IPS DF 6.9 (cell line): ENCODE measurements at places on chromosomes 5 and 9.

- DNase-seq: no peak
Measured at GRCh38 chr5:106854105-106854687, 816.5 kb downstream of the EFNA5 start.

DNA sequence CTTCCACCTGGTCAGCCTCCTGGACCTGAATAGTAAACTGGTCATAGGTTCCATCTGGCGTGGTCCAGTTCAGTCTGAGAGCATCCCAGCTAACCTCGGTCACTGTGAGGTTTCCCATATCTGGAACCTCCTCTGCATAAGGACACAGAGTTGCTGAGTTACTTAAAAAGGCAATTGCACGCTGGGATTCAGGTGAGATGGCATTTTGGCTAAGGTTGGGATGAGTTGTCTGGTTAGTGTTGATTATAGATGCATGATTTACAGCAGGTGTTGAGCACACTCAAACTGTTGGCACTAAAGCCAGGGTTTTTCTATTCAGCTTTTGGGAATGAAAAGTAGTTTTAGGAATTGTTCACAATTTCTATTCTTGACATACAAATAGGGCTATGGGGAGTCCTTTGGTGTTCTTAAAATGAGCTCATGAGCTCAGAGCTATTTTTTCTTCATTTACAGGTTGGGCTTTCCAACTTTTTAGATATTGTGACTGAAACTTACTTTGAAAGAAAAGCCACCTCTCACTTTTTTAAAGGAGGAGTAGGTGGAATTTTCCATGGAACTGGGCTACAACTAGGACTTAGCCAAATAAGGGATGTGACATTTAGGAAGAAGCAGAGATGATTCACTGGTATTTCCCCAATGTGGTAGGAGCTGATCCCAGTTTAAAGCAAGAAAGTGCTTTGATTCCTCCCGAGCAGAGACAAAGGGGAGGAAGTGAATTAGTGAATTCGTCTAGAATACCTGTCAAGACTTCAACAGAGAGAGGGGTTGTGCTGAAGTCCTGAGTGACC is 54.7 kb downstream of the TNC start:
- DNase-seq: peak; percentile 7

DNA sequence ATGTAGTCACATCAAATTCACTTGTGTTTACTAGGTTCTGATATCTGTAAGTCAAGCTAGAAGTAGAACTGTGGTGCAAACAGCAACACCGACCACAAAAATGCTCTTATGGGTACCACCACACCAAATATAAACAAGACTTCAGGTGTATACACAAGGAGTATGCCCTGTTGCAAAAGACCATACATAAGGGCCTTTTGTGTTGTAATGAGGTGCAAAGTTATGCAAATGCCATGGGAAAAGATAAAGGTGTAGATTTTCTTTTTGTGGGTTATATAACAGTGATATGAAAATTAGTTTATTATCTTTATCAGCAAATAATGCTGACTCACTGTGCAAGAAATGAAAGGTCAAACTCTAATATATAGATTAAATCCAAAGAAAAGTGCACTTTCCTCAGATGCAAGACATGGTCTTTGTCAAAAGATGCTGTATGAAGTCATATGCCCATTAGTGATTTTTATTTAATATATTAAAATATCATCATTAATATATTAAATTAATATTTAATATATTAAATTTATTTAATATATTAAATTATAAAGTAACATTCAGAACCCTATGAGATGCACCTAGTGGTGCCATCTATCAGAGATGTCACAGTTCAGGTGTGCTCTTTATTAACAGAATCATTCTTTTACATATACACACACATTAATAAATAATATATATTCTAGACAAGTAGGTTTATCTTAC is 26.7 kb upstream of the ALDH1A1 start:
- no peak for DNase-seq

- no peak for DNase-seq
Measured at GRCh38 chr5:121968910-121969607, 7.3 kb downstream of the SRFBP1 start.

GRCh38 chr9:23765561-23765960 is 60.5 kb downstream of the ELAVL2 start:
- DNase-seq: no peak

- no peak for DNase-seq
Measured at GRCh38 chr5:89253666-89254352, 370.8 kb upstream of the MEF2C start.

- no peak for DNase-seq
Measured at GRCh38 chr9:88596376-88596775, 61.4 kb downstream of the NXNL2 start.

DNA sequence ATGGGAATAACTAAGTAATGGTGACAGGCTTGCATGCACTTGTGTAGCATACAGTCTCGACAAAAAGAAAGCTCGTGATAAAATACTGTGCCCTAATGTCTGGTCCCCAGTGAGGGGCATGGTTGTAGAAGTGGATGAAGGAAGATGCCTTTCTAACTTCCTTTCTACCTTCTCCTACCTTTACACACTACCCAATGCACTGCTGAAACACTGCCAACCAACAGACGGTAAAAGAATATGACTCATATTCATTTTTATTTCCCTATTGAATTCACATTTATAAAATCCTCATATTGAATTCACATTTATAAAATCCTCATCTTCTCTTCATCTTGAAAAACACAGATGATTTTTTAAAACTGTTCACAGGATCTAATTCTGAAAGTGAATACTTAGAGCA is 223.0 kb downstream of the PJA2 start:
- no peak for DNase-seq

DNA sequence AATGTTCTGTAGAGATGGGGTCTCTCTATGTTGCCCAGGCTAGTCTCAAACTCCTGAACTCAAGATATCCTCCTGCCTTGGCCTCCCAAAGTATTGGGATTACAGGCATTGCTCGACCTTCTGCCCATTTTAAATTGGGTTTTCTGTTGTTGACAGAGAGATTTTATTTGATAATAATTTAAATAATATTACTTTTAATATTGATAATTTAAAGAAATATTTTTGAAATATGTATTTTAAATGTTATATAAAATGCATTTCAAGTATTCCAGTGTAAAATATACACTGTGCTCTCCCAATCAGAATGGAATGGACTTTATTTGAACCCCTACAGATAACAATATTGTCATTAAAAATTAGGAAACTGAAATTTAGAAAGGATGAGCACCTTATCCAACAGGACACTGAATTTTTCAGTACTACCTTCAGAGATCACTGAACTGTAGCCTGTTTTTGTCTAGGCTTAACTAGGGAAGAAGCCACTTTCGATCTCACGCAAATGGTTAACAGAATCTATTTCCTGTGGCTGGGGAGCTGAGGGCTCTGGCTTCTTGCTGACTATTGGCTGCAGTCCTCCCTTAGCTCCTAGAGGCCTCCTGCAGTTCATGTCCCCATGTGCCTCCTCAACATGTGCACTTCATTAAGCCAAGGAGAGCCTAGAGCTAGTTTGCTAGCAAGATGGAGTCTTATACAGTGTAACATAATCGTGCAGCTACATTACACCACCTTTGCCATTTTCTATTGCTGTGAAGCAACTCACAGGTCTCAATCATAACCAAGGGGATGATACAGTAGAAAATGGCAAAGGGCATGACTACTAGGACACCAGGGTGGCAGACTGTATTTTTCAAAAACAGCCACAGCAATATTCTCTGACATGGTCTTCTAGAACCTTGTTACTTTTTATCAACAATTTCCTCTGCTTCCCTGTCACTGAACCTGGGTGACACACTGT is 150.0 kb downstream of the CDC42SE2 start:
- no peak for DNase-seq

GRCh38 chr9:21943464-21943863 is 50.7 kb downstream of the CDKN2A start:
- DNase-seq: no peak

- no peak for DNase-seq
Measured at GRCh38 chr5:67032921-67033664, 163.5 kb downstream of the CD180 start.

- no peak for DNase-seq
Measured at GRCh38 chr5:6510132-6510531, 61.5 kb downstream of the UBE2QL1 start.

- no peak for DNase-seq
Measured at GRCh38 chr9:127232833-127233549, 31.6 kb upstream of the GARNL3 start.

- DNase-seq: no peak
Measured at GRCh38 chr9:14520341-14520740, 172.9 kb downstream of the ZDHHC21 start.

GRCh38 chr5:15786884-15787283 is 286.9 kb downstream of the FBXL7 start:
- no peak for DNase-seq

GRCh38 chr9:17906841-17907778 is 328.2 kb downstream of the SH3GL2 start:
- no peak for DNase-seq

- DNase-seq: no peak
Measured at GRCh38 chr9:134441227-134442084, 115.2 kb downstream of the RXRA start.

- DNase-seq: no peak
Measured at GRCh38 chr5:51652980-51653379, 269.7 kb downstream of the ISL1 start.

- DNase-seq: no peak
Measured at GRCh38 chr5:72159501-72159911, 52.2 kb downstream of the MAP1B start.

DNA sequence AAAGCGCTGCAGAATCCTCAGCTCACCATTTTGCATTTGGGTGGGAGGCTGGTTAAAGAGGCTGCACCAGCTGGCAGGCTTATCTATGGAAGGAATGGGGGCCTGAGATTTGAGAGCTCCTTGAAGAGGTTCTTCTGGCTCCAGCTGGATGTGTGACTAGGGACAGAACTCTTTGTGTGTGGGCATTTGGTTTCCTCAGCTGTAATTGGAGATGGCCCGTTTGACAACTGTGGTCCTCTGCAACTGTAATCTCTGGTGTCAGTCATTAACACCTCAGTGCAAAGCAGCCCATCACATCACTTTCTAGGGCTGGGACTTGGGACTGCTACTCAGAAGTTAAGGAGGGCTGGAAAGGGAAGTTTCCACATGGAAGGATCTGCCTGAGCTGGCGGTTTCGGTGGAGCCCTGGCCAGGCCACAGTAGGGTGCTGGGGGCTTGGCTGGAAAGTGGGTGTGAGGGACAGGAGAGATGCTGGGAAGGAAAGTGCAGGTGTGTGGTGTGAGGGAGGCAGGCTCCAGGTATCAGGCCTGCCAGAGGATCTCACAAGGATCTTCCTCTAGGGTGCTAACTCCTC is 193.8 kb downstream of the GADD45G start:
- DNase-seq: no peak

DNA sequence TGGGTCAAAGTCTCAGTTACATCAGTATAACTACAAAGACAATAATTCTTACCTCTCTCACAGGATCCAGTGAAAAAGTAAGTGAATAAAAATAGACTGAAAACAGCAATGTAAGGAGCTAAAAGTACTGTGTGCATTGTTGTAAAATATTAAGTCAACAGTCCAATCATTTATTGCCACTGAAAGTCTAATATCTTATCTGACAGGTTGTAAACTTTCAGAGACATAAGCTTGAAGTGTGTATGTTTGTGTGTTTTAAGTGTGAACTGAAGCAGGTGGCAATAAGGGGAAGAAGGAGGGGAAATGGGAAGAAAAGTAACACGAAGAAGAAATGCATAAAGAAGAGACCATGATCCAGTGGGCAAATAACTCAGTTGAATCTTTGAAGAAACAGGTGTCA is 229.7 kb upstream of the TAS2R1 start:
- no peak for DNase-seq
